Activated CD8-positive, alpha-beta memory T cell treated with anti-CD3 and anti-CD28 coated beads, Interleukin-2, amount 10 ng/mL, durations not matched to agents 7 days and 5 days (primary cell): ENCODE measurements at places on chromosomes 3 and 15.
A peak's percentile ranks its signal among the peaks of the same experiment; 100 is the strongest.

DNA sequence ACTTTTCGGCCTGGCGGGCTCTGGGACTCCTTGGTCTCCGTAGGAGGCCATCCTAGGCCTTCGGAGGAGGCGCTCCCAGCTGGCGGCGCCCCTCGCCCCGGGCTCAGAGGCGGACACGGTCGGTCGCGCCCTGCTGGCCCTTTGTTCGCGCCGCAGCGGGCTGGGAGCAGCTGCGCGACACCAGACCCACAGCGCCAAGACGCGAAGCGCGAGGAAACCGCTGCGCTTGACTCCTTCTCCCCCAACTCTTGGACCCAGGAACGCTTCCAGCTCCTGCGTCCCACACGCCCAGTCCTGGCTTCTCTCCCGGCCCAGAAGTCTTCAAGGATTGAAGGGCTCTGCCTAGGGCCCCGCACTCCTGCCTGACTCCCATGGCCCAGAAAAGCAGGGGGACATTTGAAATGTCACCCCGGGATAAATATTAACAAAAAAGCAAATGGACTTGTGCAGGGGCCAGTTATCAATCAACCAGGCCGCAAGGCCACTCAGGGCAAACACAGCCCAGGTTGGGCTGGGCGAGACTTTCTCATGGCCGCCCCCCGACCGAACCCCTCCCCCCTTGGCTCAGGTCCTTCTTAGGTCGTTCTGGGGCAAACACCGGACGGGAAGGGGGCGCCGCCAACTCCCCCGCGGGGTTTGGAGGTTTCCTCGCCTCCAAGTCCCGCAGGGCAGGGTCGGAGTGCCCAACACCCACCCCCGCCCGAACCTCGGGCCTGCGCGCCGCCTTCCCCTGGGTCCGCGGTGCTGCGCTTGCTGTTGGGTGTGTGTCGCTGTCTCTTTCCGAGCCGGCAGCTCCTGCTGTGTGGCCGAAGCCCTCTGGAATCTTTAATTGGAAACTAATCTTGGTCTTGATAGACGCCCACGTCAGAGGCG lies 5.1 kb downstream of the ONECUT1 start:
- no peak overlapping the region for H3K4me3 ChIP-seq
- peaks cover 92% of the 10 kb centered on the region for H3K27me3 ChIP-seq
- H3K4me1 ChIP-seq: peaks cover 19% of the 10 kb centered on the region
- no peak overlapping the region for H3K27ac ChIP-seq

GRCh38 chr3:177224414-177224813 lies 27.1 kb upstream of the TBL1XR1 start:
- H3K27me3 ChIP-seq: no peaks in the 10 kb centered on the region
- H3K4me3 ChIP-seq: no peak overlapping the region
- H3K27ac ChIP-seq: no peak overlapping the region
- peaks cover 14% of the 10 kb centered on the region for H3K4me1 ChIP-seq
- H3K36me3 ChIP-seq: no peaks in the 10 kb centered on the region

GRCh38 chr3:61417352-61417751 lies 144.0 kb upstream of the PTPRG start:
- H3K27me3 ChIP-seq: no peaks in the 10 kb centered on the region
- H3K4me3 ChIP-seq: no peak overlapping the region
- no peak overlapping the region for H3K27ac ChIP-seq
- H3K36me3 ChIP-seq: no peaks in the 10 kb centered on the region
- DNase-seq: no peak

DNA sequence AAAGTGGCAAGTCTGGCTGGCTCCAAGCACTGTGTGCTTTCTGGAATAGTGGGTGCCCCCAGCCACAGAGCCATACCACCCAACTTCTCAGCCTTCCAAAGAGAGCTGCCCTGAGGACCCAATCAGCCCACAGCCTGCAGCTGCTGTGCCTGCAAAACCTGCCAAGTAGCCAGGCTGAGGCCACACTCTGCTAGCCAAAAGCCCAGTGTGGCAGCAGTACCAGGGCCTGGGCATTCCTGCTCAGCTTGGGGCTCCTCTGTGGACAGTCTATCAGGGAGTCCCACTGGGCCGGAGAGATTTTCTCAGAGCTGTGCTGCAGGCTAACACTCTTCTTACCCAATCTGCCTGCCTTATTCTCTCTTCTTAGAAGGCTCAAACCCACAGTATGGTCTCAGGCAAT lies 136.5 kb downstream of the TPRA1 start:
- H3K27me3 ChIP-seq: peaks cover 61% of the 10 kb centered on the region
- no peak overlapping the region for H3K4me3 ChIP-seq
- no peaks in the 10 kb centered on the region for H3K36me3 ChIP-seq
- peaks cover 3% of the 10 kb centered on the region for H3K4me1 ChIP-seq

GRCh38 chr15:55799291-55800212 lies 56.6 kb upstream of the PRTG start:
- H3K36me3 ChIP-seq: no peaks in the 10 kb centered on the region
- peaks cover 31% of the 10 kb centered on the region for H3K27me3 ChIP-seq
- DNase-seq: peak; percentile 46
- H3K4me3 ChIP-seq: no peak overlapping the region

DNA sequence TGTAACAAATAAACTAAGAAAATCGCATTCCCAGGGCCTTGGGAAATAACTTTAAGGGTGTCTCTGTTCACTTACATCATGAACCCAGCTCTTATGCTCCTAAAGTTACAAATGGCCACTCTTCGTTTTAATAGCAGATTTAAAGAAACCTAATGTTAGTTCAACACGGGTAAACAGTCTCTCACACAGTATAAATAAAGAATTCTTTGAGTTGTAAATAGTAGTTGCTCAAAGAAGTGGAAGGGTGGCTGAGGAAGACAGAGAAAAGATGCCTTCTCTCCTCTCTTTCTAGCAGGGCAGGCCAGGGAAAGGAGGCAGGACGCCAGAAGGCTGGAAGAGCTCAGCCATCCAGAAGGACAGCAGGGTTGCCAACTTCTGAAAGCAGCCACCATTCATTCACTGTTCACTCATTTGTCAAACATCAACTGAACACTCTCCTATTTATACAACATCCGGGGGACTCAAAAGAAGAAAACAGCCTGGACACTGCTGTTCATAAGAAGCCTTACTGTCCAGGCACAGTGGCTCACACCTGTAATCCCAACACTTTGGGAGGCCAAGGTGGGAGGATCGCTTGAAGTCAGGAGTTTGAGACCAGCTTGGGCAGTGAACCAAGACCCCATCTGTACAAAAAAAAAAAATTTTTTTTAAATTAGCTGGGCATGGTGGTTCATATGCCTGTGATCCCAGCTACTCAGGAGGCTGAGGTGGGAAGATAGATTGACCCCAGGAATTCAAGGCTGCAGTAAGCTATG lies 47.3 kb downstream of the WWTR1 start:
- H3K27ac ChIP-seq: no peak overlapping the region
- H3K36me3 ChIP-seq: no peaks in the 10 kb centered on the region
- peaks cover 13% of the 10 kb centered on the region for H3K4me1 ChIP-seq
- DNase-seq: no peak

- no peaks in the 10 kb centered on the region for H3K36me3 ChIP-seq
- no peak for DNase-seq
- no peak overlapping the region for H3K4me3 ChIP-seq
- H3K27me3 ChIP-seq: peaks cover 6% of the 10 kb centered on the region
- no peak overlapping the region for H3K27ac ChIP-seq
These were observed 148.8 kb upstream of the ROPN1 start for GRCh38 chr3:124140746-124141145.

GRCh38 chr15:53307952-53308624 lies 451.4 kb downstream of the WDR72 start:
- H3K4me1 ChIP-seq: no peaks in the 10 kb centered on the region
- no peak overlapping the region for H3K27ac ChIP-seq
- no peak overlapping the region for H3K4me3 ChIP-seq
- H3K36me3 ChIP-seq: no peaks in the 10 kb centered on the region

DNA sequence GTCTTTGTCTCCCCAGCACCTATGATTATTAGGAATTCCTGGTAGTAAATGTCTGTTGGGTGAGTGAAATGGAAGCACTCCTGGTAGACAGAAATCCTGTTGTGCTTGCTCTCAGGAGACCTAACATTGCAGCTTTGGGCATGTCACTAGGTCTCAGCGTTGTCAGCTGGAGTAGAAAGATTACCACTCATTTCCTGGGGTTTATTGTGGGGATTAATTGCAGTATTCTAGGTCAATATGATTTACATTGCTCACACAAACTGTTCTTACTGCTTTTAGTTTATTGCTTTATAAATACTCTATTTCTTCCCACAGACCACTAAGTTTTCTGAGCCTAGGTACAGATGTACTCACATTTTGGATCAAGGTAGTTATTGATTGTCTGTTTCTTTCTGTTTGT lies 5.1 kb downstream of the TSEN2 start:
- H3K4me3 ChIP-seq: no peak overlapping the region
- no peak for DNase-seq
- H3K36me3 ChIP-seq: peaks cover 13% of the 10 kb centered on the region
- H3K27ac ChIP-seq: no peak overlapping the region
- H3K27me3 ChIP-seq: no peaks in the 10 kb centered on the region

- peaks cover 22% of the 10 kb centered on the region for H3K4me1 ChIP-seq
- H3K27me3 ChIP-seq: peaks cover 8% of the 10 kb centered on the region
- no peak overlapping the region for H3K4me3 ChIP-seq
- H3K36me3 ChIP-seq: peaks cover 4% of the 10 kb centered on the region
- DNase-seq: no peak
- no peak overlapping the region for H3K27ac ChIP-seq
These were observed 230.5 kb upstream of the PROK2 start for GRCh38 chr3:72015463-72015862.

GRCh38 chr15:74950078-74950908 lies 6.3 kb downstream of the RPP25 start:
- no peak overlapping the region for H3K27ac ChIP-seq
- peaks cover 9% of the 10 kb centered on the region for H3K4me1 ChIP-seq
- DNase-seq: peak; percentile 86
- no peaks in the 10 kb centered on the region for H3K27me3 ChIP-seq
- H3K4me3 ChIP-seq: no peak overlapping the region
- H3K36me3 ChIP-seq: no peaks in the 10 kb centered on the region

DNA sequence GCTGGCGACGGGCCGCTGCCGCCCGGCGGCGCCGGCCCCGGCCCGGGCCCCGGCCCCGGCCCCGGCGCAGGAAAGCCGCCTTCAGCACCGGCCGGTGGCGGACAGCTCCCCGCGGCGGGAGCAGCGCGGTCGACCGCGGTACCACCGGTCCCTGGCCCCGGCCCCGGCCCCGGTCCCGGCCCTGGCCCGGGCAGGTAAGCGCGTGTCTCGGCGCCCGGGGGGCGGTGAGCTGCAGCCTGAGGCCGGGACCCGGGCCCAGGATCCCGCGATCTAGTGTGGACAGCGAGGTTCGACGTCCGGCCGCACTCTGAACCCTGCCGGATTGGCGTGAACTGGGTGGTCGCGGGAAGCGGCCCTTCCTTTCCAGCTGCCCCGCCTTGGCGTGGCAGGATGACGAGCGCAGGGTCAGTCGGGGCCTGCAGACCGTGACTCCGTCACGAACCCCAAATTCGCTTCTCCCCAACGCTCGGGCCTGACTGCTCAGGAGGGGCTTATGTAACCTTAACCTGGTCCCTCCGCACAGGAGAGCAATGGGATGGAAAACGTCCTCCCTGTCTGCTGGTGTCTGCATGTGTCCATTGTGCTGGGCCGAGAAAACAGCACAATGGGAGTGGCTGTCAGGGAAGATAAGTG lies 472 bp downstream of the BSN start:
- peak; percentile 66 for DNase-seq
- H3K4me3 ChIP-seq: peak overlapping the region; percentile 44
- H3K36me3 ChIP-seq: no peaks in the 10 kb centered on the region
- no peak overlapping the region for H3K27ac ChIP-seq
- peaks cover 31% of the 10 kb centered on the region for H3K4me1 ChIP-seq
- H3K27me3 ChIP-seq: peaks cover 41% of the 10 kb centered on the region

DNA sequence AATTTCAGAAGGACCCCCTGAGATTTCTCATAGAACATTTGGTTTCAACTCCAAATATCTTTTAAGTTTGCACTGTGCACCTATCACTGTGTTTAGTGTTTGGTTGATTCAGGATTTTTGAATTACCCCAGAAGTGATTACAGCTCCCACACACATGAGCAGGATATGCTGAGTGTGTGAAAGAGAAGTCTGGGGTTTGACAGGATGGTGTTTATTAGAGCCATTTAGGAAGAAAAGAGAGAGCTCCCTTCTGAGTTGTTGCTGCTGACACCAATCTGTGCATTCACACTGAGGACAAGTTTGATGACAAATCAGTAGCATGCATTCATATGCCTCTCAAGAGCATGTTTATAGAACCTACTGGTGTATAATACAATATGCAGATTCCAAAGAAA lies 118.1 kb downstream of the RPL22L1 start:
- no peak for DNase-seq
- no peak overlapping the region for H3K27ac ChIP-seq
- H3K4me1 ChIP-seq: no peaks in the 10 kb centered on the region
- no peak overlapping the region for H3K4me3 ChIP-seq
- H3K27me3 ChIP-seq: peaks cover 40% of the 10 kb centered on the region

- DNase-seq: no peak
- no peak overlapping the region for H3K27ac ChIP-seq
- peaks cover 4% of the 10 kb centered on the region for H3K27me3 ChIP-seq
These were observed 139.4 kb downstream of the RPLP1 start for GRCh38 chr15:69591905-69592508.

- no peaks in the 10 kb centered on the region for H3K4me1 ChIP-seq
- no peaks in the 10 kb centered on the region for H3K36me3 ChIP-seq
- no peak overlapping the region for H3K4me3 ChIP-seq
- no peak overlapping the region for H3K27ac ChIP-seq
- no peaks in the 10 kb centered on the region for H3K27me3 ChIP-seq
These were observed 96.8 kb upstream of the ASB14 start for GRCh38 chr3:57389271-57389670.

DNA sequence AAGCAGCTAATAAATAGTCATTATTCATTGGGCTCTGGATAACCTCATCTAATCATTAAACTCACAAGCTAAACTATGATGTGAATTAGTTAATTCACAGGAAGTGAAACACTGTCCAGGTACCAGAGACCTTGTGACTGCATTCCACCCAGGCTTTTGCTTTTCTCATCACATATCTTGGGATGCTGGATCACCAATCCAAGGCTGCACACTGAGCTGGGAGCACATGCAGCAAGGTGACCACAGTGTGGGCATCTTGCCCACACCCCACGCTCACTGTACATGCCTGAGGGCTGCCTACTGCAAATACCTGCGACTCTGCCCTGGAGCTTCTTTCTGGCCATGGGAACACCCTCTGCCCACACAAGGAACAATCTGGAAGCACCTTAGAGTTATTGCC lies 40.6 kb upstream of the TNFAIP8L3 start:
- no peak for DNase-seq
- H3K27me3 ChIP-seq: peaks cover 15% of the 10 kb centered on the region
- no peaks in the 10 kb centered on the region for H3K4me1 ChIP-seq
- no peak overlapping the region for H3K27ac ChIP-seq
- H3K4me3 ChIP-seq: no peak overlapping the region

GRCh38 chr3:129429080-129429451 lies 630 bp upstream of the EFCAB12 start:
- no peak overlapping the region for H3K4me3 ChIP-seq
- H3K27ac ChIP-seq: no peak overlapping the region
- H3K27me3 ChIP-seq: peaks cover 3% of the 10 kb centered on the region

DNA sequence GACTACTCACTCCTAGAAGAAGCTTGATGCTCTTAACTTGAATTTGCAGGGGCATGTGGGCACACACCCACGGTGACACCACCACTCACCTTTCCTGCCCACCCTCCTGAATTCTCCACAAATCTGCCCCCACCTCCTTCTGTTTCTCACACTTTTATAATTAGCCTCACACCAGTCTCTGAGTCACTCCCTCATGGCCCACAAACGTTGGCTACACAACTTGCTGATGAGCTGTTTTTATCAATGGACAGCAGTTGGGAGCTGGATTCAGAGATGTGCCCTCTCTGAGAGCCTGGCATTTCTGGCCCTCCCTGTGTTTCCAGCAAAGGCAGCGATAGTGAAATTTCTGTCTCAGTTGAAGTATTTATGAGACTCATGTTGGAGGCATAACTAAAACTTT lies 1.3 kb downstream of the COLQ start:
- peak overlapping the region; percentile 35 for H3K27ac ChIP-seq
- no peak for DNase-seq
- H3K27me3 ChIP-seq: peaks cover 5% of the 10 kb centered on the region
- peaks cover 16% of the 10 kb centered on the region for H3K4me1 ChIP-seq
- H3K4me3 ChIP-seq: no peak overlapping the region
- no peaks in the 10 kb centered on the region for H3K36me3 ChIP-seq
